ENCODE measurements at places on chromosomes 16 and 17.

DNA sequence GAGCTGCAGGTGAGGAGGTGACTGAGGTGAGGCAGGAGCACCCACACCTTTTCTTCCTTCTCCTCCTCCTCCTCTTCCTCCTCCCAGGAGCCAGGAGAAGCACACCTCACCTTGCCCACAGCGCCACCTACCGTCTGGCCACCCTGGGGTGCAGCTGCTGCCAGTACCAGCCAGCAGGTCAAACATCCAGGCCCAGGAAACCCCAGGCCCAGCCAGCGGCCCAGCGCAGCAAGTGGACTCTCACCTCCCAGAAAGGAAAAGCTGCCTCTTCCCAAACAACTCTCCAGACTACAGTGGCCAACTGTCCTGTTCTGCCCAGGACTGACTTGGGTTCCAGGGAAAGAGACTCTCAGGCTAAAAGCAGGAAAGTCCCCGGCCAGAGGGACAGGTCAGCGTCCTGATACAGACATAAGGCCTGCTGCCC lies 22.7 kb downstream of the PEMT start:
- peak; percentile 68 for DNase-seq

DNA sequence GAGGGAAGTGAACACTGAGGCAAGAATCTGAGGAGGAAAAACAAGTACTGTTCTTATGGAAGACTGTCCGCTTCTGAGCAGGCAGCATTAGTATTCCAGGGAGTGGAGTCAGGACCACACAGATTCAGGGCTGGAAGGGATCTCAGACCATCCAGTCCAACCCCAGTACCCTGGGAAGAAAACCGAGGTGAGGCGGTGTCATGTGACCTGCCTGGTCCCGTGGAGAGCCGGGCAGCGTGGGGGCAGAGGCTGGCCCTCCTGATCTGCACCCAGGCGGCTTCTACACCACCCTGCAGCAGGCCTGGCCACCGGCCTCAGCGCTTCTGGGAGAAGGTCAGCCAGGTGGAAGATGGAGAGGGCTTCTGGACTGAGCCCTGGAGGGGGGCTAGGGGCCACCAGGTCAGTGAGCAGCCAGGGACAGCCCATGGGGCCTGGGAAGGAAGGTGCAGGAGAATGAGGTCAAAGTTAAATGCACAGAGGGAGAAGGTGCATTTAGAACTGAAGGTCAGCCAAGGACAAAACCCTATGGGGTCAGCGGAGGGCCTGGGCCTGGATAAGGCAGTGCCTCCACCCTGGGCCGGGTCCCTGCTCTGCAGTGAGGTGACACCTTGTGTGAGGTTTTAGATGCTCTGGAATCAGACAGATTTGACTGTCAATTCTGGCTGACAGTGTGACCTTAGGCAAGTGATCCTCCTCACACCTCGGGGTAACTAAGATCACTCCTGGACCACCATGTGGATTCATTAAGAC lies 45.9 kb downstream of the VAC14 start:
- DNase-seq = no peak

- DNase-seq = no peak
These were observed 42.9 kb upstream of the IRF8 start for GRCh38 chr16:85856079-85856478.

- no peak for DNase-seq
These were observed 50.7 kb downstream of the GNA13 start for GRCh38 chr17:65005858-65006257.

GRCh38 chr17:12438813-12439586 lies 226.7 kb upstream of the MYOCD start:
- no peak for DNase-seq
